ENCODE measurements at places on chromosomes 5 and 9.

DNA sequence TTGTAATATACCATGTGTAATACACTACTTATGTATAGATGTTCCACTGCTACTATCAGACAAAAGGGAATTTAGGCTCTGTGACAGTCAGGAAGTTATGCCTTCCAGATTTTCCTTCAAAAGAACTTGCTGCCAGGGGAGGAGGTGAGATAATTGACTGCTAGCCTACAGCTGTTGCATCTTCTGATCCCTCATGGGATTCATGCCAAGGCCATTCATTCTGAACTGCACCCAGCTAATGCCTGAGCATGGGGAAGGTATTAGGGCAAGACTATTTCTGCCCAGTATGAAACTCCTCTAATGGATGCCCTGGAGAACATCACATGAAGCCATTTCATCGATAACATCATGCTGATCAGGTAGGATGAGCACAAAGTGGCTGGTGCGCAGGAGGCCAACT lies 746.5 kb upstream of the ZNF608 start:
- no peak for DNase-seq

DNA sequence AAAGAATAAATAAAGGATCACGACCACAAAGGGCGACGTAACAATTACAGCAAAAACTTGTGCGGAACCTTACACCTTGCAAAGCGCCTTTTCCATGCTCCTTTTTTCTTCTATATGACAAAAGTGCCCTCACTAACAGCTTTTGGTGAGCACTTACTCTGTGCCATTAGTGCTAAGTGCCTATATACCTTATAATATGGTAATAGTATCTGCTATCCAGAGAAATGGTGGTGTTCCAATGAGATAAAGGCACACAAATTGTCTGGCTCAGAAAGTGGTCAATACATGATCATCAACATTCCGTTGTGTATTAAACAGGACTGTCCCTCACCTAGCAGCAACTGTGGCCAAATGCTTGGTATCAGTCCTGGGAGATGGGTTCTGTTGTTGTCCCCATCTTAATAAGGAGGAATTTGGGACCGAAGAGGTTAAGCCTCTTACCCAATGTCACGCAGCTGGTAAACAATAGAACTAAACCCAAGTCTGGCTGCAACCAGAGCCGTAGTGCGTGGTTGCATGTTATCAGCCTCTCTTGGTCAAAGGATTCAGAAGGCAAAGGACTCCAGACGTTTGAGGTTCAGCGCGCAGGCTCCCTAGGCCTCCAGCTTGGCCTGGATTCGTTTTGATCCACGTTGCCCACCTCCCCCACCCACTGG lies 564 bp upstream of the TOR2A start:
- no peak for DNase-seq

DNA sequence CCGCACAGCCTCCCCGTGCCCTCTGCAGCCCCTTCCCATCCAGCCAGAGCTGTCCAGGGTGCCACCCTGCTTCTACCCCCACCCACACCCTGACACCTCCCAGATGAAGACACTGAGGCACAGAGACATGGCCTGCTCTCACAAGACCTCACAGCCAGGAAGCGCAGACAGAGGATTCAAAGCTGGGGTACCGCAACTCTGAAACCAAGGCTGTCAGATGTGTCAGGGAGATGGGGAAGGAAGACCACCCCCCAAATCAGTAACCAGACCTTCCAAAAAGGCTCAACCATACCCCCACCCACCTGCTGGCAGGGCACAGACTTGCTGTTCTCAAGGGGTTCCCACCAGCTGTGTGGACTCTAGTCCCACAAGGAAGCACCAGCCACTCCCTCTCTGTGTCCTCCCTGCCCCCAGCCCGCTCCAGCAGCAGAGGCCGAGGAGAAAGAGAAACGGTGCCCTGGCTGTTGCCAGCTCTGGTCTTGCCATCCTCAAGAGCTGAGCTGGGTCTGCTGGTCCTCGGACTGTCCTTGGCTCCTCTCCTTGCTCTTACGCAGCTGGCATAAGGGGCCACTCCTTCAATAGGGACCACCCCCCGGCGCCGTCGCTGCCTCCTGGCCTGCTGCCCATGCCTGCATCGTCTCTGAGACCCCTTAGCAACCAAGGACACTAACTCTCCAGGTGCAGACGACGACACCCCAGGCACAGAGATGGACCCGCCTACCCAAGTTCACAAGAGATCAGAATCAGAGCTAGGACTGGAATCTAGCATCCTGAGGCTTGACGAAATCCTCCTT lies 699 bp downstream of the AKNA start:
- DNase-seq = no peak

DNA sequence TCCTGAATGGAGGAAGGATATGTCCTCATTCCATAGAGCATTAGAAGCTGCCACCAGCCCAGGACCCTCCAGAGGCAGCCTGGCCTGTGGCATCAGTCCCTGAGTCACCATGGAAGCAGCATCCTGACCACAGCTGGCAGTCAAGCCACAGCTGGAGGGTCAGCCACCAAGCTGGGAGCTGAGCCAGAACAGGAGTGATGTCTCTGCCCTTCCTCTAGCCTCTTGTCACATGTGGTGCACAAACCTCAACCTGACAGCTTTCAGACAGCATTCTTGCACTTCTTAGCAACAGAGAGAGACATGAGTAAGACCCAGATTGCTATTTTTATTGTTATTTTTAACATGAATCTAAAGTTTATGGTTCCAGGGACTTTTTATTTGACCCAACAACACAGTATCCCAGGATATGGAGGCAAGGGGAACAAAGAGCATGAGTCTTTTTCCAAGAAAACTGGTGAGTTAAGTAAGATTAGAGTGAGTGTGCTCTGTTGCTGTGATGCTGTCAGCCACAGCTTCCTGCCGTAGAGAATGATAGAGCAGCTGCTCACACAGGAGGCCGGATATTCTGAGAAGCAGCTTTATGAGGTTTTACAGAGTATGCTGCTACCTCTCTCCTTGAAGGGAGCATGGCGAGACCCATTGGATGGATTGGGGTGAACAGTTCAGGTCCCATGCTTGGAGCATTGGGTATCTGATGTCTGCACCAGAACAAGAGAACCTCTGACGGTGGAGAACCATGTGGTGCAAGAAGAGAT lies 13.0 kb upstream of the CYFIP2 start:
- DNase-seq = no peak

DNA sequence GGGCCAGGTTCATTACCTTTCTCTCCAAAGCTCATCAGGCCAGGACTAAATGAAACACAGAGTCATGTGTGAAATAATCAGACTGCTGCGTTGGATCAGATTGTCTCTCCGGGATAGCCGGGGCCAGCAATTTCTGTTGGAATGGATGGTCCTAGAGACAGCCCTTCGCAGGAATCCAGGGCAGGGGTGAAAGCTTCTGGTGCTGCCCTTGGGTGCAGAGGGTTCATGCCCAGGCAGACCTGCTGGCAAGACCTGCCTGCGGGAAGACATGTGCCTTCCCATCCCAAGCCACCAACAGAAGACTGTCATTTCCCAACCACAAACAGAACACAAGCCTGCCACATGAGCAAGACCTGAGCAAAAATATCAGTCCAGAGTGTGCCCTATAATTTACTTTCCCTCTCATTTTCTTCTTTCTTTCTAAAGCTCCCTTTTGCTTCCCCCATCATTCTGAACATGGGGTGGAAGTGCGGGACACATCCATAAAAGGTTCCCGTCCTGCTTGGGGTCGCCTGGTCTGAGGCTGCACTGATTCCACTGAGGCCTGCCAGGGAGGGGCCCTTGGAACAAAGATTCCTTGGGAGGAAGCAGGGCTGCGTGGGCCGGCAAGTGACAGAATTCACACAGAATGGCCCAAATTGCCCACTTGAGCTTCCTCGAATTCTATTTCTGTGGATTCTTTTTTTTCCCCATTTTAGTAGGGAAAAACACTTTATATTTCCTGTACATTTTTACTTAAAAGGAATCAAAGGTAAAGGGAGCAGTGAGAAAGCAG lies 57.3 kb downstream of the UBE2QL1 start:
- no peak for DNase-seq

- no peak for DNase-seq
Observed at GRCh38 chr5:83044926-83045325, 32.3 kb downstream of the TMEM167A start.

DNA sequence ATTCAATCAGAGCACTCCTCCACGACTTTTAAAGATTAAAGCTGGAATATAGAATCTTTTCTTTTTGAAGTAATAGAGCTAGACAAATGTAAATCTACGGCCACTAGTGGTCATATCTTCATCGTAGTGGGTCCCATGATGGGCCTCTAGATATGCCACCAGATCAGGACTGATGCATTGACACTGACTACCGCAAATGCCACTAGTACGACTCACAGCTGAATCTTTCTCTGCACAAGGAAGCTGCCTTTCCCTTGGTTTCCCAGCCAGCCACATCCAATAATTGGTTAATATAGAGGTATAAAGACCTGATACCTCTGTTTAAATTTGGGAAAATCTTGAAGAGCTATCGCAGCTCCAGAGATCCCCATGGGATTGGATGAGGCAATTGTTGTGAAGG lies 37.8 kb upstream of the ADRB2 start:
- no peak for DNase-seq

GRCh38 chr5:40404613-40405012 lies 275.1 kb upstream of the PTGER4 start:
- no peak for DNase-seq

DNA sequence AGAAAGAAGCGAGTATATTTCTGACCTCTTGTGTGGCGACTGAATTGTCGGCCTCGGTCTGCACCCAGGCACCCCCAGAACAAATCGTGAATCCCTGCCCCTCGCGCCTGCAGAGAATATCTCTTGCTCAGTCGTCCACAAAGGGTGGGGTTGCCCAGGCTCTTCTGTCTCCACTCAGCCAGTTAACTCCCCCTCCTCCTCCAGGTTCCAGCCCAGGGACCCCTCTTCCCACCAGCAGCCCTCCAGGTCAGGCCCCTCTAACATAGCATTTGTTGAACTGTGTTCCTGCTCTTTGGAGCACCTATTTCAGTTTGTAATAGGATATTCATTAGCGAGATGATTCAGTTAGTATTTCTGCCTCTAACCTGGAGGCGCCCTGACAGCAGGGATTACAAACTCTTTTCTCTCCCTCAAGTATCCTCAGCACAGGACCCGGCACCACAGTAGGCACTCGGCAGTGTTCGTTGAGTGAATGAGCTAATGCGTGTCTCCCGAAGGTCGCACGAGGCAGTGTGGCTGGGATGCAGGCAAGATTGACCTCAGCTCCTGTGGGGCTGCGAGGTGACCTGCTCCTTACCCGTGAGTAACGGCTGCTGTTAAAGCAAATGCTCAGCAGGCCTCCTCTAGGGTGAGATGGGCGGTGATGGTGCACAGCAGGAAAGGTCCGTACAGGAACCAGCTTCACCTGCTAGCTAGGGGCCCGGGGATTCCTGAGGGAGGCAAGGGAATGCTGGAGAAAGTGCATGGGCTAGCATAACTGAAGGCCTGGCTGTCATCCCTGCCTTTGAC lies 25.8 kb downstream of the ZBTB34 start:
- no peak for DNase-seq

GRCh38 chr9:9478741-9479140 lies 1134.1 kb downstream of the PTPRD start:
- DNase-seq = no peak

GRCh38 chr9:77384406-77384805 lies 207.1 kb downstream of the VPS13A start:
- no peak for DNase-seq
